DND-41 (cell line): ENCODE measurements at places on chromosomes 1 and 21.

DNA sequence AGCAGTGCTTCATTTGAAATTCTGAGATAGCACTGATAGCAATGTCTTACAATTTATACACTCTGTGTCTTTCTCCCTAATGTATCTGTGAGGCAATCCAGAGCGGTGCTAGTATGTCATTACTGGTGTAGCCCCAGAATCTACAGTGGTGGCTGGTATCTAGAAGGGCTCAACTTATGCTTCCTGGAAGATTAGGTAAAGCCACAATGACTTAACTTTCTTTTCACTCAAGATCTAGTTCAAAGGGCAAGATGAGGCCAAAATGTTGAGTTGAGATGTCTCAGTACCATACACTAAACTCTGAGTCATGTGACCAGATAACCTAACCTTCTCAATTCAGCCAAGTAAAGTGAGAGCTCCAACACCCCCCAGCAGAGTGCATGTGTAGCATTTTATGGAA, 77.5 kb downstream of the PAPPA2 start:
- DNase-seq: no peak

DNA sequence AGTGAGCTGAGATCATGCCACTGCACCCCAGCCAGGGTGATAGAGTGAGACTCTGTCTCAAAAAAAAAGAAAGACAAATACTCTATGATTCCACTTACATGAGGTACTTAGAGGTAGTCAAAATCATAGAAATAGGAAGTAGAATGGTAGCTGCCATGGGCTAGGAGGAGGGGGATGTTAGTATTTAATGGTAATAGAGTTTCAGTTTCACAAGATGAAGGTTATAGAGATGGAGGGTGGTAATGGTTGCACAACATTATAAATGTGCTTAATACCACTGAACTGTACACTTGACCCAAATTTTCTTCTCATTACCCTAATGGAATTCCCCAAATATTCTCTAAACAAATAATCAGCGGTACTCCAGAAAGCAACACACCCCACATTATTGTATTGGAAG, 12.8 kb downstream of the EIF2B3 start:
- no peak for DNase-seq

GRCh38 chr21:43880111-43880985, 15.3 kb downstream of the AGPAT3 start:
- no peak for DNase-seq

GRCh38 chr21:38619992-38620479, 121.8 kb upstream of the ERG start:
- no peak for DNase-seq

DNA sequence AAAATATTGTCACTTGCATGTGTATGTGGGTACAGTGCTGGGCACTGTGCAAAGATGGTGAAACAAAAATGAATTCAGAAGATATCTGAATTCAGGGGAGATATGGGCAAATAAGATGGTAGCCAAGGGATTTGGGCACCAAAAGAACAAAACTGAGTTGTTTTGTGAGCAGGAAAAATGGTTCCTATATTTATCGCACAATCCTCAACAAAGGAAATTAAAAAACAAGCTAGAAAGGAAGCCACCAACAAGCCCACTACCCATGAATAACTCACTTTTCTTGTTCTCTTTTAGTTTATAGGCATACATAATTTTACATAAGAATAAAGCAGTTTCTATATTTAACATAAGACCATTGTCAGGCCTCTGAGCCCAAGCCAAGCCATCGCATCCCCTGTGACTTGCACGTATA, 40.7 kb upstream of the VASH2 start:
- no peak for DNase-seq

DNA sequence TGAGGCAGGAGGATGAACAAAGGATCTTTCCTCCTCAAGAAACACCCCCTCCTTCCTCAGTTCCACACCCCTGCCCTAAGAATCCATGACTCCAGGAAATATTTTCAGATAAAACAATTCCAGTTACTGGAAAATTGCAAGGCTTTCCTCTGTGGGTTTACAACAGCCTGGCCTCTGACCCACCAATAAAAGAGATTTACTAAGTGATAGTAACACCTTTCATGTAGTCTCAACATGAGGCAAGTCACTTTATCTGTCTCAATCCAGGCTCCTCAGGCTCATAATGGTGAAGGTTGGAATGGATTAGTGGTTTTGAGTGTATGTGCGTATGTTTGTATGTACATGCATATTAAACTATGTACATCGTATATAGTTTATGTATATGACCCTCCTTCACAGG, 71.4 kb upstream of the PPP2R5A start:
- DNase-seq: no peak

DNA sequence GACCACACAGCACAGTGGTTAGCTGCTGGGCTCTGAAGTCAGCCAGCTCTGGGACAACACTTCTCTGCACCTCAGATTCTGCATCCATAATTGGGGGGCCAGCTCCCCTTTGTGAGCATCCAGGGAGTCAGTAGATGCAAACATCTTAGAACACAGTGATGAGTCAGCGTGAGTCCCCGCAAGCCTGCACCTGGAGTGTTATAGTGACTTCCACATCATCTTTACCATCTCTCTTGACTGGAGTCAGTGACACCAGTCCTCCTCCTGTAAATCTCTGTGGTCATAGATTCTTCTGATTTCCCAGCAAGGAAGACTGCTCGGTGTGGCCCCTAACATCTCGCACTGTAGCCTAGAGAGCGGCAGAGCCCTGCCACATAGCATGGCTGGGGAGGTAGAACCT, 13.9 kb upstream of the EDN2 start:
- no peak for DNase-seq

GRCh38 chr1:236009191-236009590, 55.7 kb downstream of the NID1 start:
- DNase-seq: no peak

DNA sequence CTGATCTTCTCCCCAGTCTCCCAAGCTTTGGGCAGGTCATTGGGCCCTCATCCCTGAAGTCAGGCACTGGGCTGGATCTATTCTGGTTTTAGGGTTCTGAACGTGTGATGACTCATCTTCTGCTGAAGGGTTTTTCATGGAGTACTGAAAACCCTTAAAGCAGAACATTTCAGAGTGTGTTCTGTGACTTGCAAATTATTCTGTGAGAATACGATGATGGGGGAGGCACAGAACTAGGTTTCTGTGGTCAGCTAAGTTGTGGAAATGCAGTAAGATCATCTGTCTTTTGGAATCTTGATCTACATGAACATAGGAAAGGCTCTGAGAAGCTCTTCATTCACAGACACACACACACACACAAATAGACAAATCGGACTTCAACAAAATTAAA, 46.2 kb downstream of the NAV1 start:
- DNase-seq: no peak

DNA sequence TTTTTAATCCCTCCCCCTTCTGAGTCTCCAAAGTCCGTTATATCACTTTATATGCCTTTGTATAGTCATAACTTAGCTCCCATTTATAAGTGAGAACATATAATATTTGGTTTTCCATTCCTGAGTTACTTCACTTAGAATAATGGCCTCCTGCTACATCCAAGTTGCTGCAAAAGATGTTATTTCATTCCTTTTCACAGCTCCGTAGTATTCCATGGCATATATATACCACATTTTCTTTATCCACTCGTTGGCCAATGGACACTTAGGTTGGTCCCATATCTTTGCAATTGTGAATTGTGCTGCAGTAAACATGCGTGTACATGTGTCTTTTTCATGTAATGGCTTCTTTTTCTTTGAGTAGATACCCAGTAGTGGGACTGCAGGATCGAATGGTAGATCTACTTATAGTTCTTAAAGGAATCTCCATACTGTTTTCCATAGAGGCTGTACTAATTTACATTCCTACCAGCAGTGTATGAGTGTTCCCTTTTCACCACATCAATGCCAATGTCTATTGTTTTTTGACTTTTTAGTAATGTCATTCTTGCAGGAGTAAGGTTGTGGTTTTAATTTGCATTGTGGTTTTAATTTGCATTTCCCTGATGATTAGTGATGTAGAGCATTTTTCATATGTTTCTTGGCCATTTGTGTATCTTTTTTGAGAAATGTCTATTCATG, 12.3 kb downstream of the MAN1C1 start:
- DNase-seq: no peak

DNA sequence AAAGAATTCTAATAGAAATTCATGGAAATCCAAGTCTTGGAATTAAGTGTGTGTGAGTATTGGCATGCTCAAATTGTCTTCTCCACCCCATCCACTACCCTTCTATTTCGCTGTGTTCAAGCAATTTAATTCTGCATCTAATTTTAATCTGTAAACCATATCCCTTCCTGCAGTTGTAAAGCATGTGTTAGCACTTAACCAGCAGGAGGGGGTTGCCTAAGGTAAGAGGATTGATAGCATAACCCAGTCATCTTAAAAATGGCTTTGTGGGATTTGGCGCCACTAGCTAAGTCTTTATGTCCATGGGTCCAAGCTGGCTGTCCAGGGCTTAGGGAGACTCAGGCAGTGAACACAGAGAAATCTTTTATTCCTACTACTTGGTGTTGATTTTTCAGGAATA, 210.3 kb downstream of the PTPRC start:
- no peak for DNase-seq

GRCh38 chr21:42499444-42500112, 3.6 kb upstream of the RSPH1 start:
- DNase-seq: no peak

DNA sequence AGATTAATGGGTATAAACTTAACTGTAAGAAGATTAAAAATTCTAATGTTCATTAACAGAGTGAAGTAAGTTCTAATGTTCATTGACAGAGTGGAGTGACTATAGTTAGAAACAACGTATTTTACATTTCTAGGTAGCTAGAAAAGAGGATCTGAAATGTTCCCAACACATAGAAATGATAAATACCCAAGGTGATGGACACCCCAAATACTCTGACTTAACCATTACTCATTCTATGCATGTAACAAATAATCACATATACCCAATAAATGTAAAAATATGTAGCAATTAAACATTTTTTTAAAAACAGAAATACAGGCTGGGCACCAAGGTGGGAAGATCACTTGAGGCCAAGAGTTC, 62.1 kb downstream of the ABL2 start:
- no peak for DNase-seq

- no peak for DNase-seq
These were observed 1013.5 kb downstream of the KCNT2 start for GRCh38 chr1:195594773-195595172.

- no peak for DNase-seq
These were observed 561.1 kb downstream of the NPHP4 start for GRCh38 chr1:5430911-5431697.

GRCh38 chr1:201582705-201583442, 43.9 kb downstream of the NAV1 start:
- no peak for DNase-seq

GRCh38 chr21:28418726-28419514, 573.8 kb downstream of the LTN1 start:
- no peak for DNase-seq

DNA sequence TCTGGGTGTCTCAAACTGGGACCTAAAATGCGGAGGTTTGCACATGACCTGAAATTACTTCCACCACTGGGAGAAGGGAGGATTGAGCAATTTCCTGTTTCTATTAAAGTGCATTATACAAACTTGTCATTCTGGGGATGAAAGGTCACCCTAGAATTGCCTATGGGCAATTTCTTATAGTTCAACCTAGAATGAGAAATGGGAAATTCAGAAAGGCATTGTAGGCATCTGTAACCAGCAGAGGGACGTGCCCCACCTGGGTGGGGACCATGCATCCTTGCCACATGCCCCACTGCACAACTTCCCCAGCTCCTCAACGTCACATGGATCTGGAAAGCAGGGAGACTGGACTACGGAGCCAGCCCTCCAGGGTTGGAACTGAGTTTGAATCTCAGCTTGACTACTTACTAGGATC, 47.0 kb downstream of the MRPL39 start:
- no peak for DNase-seq

DNA sequence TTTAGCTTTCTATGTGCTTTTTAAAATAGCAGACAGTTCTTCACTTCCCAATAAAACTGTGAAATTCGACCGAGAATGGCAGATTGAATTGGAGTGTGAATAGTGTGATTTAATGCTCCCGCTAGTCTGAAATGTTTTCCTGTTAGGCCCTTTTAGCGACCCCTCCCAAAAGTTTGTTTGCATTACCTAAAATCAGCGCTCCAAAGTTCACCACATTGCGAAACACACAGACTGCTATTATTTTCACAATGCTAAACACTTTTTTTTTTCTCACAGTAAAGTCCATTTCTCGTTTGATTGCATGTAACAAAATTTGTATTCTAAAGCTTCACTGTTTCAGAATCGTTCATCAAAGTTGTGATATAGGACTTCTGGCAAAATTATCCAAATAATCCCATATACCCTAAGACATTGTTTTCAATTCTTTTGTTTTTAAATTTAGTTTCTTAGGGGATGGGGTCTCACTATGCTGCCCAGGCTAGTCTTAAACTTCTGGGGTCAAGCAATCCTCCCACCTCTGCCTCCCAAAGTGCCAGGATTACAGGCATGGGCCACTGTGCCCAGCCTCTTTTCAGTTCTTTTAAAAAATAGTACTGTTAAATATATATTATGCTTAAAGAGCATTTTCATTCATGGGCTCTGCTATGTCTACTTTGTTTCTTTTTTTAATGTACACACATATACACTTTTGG, 76.5 kb upstream of the USH2A start:
- DNase-seq: no peak

GRCh38 chr1:7896994-7897393, 43.6 kb downstream of the TNFRSF9 start:
- DNase-seq: no peak

- no peak for DNase-seq
These were observed 48.7 kb upstream of the COL6A2 start for GRCh38 chr21:46048926-46049889.

GRCh38 chr1:8603220-8603616, 214.2 kb downstream of the RERE start:
- DNase-seq: no peak

DNA sequence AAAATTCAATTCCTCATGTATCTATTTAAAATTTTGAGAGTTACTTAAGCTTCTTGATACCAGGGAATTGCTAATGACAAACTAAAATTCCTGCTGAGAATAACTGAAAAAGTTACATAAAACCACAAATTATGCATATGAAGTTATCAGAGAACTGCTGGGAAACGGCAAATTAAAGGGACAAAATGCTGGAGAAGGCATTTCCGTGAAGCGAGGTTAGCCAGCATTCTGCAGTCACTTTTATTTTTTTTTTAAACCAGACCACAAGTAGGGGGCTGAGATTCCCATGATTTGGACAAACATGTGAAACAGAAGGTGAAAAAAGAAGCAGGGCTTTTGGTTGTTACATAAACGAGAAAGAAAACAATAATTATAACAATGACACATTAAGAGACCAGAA, 737.6 kb upstream of the CHRM3 start:
- DNase-seq: no peak

- DNase-seq: no peak
These were observed 53.0 kb upstream of the CNN3 start for GRCh38 chr1:94979656-94980581.
